Bronchial epithelial cell (primary cell): ENCODE measurements at places on chromosomes 12 and 14. TPM values are rescaled to one million over a fixed set of nuclear protein-coding genes. Genes with fewer than 3 reads are reported as not detected.

The NYNRIN gene
- total RNA-seq: 2.0 and 2.6 TPM in 2 replicates

The ZFHX2 gene
- total RNA-seq: 0.13 and 0.26 TPM in 2 replicates

DNA sequence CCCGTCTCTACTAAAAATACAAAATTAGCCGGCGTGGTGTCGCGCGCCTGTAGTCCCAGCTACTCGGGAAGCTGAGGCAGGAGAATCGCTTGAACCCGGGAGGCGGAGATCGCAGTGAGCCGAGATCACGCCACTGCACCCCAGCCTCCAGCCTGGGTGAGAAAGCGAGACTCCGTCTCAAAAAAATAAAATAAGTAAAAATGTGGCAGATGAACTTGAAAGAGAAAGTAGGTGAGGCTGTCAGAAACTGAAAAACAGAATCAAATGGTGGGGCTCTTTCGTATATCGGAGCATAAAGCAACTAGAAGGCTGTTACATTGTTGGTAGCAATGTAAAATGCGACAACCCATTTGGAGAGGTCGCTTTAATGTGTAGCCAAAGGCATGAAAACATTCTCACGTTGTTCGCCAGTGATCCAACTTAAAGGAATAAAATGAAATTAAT lies 767 bp upstream of the CCNT1 start:
- DNase-seq: peak; percentile 2

GRCh38 chr12:110174373-110174996 lies 50.3 kb downstream of the IFT81 start:
- DNase-seq: no peak

DNA sequence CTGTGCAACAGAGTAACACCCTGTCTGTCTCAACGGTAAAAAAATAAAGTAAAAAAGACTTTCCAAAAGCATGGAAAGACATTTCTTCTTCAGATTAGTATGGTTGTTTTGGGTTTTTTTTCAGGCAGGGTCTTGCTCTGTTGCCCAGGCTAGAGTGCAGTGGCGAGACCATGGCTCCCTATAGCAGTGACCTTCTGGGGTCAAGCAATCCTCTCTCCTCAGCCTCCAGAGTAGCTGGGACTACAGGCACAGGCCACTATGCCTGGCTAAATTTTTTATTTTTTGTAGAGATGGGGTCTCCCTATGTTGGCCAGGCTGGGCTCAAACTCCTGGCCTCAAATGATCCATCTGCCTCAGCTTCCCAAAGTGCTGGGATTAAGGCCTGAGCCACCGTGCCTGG lies 72.8 kb downstream of the KDM2B start:
- no peak for DNase-seq

The TMEM260 gene
- 19.5 and 21.5 TPM in 2 replicates for total RNA-seq

- DNase-seq: no peak
Observed at GRCh38 chr12:29346769-29347421, 34.1 kb downstream of the ERGIC2 start.

DNA sequence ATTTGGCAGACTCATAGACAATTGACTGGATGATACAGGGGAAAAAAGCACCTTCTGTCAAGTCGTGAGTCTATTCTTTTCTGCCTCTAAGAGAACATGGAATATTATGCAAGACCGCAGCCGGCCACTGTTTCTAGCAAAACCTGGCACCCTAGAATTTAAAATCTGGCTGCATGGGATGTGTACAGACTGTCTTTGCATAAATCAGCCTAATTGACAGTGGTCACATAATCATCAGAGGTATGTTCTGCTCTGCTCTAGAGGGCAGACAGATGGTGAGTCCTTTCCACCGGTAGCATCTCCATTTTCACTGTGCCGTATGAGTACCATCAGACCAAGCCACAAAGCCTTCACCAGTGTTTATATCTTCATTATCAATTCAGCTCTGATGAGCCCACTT lies 80.6 kb downstream of the KCNK10 start:
- DNase-seq: no peak

The STYK1 gene
- total RNA-seq: 0.53 and 6.8 TPM in 2 replicates

DNA sequence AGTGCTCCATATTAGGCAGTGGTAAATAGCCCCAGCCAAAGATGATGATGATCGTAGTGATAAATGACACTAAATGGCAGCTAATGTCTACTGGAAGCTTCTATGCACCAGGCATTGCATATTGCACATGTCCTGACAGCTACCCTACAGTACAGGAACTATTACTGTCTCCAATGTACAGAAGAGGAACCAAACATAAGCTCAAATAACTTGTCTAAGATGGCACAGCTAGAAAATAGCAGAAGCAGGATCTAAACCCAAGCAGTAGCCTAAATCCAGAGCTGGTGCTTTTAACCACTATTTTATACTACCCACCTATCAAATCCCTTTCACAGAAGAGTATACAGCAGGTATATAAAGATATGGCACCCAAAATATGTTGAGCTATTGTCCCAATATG lies 28.9 kb downstream of the ESR2 start:
- no peak for DNase-seq
